ENCODE measurements at places on chromosomes 11 and 22.

DNA sequence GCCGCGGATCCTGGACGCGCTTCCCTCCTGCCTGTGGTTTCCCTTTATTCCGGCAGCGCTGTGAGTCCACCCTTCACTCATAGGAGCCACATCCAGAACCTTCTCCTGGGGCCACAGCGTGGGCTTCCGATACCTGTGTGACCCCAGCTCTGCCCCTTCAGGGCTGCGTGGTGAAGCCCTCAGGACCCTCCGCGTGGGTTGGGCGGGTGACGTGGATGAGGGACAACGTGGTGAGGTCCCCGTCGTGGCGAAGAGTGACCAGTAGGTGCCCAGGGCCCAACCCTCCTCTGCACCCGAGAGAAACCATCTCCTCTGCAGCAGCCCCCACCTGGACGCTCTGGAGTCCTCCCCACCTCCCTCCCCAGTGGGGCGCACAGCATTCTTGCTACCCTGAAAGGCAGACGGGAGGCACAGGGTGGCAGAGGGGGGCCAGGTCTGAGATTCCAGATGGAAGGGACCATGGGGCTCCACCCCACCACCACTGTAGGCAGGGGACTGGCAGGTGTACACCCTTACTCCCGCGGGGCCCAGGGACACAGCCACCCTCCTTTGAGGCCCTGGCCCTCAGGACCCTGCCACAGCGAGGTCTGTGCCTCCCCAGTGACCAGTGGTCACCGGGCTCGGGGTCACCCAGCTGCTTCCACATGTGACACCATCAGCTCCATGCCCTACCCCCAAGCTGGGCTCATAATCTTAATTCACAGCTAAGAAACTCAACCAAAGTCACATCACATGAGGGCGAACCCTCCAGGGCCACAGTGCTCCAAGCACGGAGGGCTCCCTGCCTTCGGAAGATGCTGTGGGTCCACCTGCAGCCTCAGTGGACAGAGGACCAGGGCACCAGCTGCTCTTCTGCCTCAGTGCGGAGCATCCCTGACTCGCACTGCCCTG is 3.4 kb upstream of the ZBED4 start:
- no peak for DNase-seq

DNA sequence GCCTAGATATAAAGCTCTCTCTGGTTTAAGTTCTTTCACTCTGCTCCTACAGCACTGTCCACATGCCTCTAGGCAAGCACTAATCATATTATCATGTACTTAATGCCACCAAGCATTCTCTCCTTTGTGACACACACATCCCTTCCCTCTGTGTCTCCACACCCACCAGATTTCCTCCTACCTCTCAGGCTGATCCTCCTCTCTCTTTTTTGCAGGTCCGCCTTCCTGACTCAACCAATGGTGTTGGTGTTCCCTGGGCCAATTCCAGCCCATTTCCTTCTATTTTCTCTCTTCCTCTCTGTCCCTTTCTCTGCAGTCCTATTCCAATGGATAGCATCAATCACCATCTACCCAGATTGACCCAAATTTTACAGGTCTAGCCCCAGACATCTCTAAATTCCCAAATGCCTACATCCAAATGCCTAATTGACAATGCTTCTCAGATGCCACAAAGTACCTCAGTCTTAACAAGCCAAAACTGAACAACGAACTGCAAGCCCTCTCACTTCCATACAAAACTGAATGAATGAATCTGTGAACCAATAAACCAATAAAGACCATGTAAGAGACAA is 504 bp upstream of the ZNF215 start:
- no peak for DNase-seq

- no peak for DNase-seq
Measured at GRCh38 chr22:17951315-17951714, 73.0 kb downstream of the MICAL3 start.

GRCh38 chr11:133982876-133983275 is 26.1 kb upstream of the IGSF9B start:
- DNase-seq, result no peak

DNA sequence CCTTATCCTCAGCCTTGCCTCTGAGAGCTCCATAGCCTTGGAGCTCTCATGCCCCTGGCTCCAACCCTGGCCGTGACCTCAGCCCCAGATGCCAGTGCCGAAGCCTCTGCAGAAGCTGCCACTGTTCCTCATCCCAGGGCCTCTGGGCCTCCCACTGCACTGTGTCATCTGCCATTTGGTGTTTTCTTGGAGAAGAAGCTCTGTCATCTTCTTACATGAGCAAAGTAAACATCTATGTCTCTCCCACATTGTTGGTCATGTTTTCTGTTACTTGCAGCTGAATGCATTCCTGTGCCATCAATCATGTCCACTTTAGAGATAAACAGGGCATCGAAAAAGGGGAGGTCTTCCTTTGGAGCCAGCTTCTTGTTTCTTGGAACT is 45.0 kb upstream of the FTH1 start:
- no peak for DNase-seq

GRCh38 chr11:58965246-58965985 is 26.1 kb downstream of the GLYATL1 start:
- no peak for DNase-seq

DNA sequence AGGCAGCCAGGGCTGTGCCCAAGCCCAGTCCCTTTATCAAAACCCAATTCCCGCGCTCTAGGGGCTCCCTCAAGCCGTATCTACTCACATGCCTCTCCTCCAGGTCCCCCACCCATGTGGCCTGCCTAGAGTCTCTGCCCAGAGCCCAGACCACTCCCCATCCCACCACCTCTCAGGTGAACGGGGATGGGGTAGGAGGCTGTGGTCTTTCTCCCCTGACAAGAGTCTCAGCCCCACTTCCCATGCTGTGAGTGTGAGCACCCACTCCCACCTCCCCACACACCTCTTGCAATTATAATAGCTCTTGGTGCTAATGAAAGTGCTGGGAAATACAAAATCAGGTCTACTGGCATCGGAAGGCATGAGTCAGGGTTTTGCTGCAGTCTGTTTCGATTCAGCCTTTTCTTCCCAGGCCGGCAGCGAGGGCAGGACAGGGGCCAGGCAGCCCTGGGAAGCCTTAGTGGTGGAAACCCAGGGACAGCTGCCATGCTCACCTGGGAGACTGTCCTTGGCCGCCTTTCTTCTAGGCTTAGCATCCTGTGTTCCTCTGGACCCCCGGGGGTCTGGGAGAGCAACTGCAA is 16.7 kb upstream of the TMPRSS4 start:
- no peak for DNase-seq

DNA sequence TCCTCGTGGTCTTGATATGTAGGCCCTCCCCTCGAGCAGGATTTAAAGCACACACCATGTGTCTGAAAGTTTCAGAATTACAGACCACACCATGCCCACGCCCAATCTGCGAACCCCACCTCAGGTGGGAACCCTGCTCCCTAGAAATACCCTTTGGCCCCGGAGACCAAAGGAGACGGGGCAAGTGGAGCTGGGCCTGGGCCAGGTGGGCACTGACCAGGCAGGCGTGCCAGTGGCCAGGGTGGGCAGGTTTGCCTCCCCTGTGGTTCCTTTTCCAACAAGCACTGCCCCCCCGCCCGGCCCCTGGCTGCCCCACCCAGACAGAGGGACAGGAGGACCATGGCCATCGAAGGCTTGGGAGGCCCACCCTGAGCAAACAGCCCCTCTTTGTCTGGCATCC is 400.4 kb downstream of the TBC1D22A start:
- DNase-seq, result no peak

DNA sequence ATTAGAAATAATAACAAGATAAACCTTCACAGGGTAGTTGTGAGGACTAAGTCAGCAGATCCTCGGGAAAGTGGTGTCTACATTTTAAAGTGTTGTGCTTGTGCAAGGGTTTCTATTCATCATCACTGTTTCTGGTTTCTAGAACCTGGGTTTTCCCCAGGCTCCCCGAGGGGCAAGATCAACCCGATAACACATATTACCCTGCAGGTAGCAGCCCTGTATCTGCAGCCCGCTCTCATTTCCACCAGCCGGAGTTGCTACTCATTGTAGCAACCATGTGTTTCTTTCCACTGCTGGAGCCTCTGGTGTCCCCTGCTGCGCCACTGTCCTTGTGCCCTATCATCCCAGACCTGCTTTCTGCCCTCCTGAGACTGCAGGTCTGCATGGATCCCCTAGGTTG is 67.0 kb downstream of the MIAT start:
- DNase-seq, result no peak

DNA sequence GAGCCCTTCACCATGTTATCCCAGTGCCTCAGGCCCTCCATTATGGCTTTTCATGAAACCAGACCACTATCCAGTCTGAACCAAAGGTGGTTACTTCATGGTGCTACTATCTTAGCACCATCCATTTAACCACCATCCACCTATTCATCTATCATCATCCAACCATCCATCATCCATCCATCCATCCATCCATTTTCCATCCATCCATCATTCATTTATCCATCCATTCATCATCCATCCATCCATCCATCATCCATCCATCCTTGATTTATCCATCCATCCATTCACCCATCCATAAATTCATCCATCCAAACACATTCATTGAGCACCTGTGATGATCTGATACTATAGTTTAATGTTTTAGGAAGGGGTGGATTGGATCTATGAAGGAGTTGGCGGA is 93.5 kb downstream of the CCDC81 start:
- DNase-seq, result no peak

DNA sequence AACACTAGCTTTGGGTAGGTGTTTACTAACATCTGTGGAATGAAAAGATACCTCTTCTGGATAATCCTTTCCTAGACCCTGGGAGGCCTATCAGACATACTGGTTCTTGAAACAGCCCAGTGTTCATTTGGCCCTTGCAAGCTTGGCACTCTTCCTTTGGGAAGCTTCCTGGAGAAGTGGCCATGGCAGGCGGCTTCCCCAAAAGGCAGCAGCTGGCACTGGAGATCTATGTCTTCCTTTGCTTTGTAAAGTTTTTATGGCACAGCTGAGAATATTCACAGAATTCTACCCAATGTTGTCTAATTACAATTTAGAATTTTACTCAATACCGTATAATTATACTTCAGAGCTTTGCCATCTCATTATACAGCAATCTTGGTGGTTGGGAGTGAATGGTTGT is 199.2 kb upstream of the C11orf87 start:
- DNase-seq, result no peak

DNA sequence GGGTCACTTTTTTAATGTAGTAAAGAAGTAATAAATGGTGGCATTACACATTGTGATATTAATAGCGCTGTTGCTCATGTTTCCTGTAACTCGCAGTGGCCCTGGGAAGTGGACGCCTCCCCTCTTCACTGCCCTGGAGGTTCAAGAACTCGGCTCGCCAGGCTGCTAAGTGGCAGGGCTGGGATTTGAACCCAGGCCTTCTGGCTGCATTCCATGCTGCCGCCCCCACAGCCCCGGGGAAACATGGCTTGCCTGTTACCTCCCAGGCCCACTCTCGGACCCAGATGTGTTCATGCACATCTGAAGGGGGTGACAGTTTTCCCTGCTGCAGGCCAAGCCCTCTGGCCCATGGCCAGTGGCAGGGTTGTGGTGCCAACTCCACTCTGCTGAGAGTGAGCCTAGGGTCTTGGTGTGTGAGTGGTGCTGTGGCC is 25.0 kb upstream of the MGAT3 start:
- DNase-seq, result no peak

DNA sequence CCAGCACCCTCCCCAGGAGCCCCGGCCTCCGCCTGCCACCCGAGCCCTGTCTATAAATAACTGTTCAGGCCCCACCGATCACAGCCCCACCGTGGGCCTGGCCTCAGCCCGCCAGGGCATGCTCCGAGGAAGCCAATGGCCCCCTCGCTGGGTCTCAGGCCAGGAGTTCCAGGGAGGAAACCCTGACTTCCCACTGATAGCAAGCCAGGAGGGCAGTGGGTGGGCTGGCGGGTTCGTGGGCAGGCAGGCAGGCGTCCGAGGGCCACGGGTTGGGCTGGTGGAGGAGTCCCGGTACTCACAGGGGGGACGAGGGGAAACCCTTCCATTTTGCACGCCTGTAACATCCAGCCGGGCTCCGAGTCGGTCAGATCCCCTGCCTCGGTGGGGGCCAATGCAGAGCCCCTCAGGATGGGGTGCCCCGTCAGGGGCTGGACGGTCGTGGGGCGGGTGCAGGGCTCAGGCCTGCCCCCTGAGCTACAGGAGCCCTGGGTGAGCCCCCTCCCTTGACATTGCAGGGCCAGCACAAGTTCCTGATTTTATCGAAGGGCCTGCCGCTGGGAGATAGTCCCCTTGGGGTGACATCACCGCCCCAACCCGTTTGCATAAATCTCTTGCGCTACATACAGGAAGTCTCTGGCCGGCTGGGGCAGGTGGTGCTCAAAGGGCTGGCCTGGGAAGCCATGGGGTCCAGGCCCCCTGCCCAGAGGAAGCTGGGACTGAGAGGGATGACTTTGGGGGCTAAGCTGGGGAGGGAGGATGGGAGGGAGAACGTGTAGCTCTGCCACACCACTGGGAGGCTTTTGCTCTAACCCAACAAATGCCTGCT is at the start of gene SPI1:
TSS of gene SPI1 (minus strand) at position 538 of the 826 bp plus-strand sequence. CDS start at position 344, 194 bp downstream.
- no peak for DNase-seq

DNA sequence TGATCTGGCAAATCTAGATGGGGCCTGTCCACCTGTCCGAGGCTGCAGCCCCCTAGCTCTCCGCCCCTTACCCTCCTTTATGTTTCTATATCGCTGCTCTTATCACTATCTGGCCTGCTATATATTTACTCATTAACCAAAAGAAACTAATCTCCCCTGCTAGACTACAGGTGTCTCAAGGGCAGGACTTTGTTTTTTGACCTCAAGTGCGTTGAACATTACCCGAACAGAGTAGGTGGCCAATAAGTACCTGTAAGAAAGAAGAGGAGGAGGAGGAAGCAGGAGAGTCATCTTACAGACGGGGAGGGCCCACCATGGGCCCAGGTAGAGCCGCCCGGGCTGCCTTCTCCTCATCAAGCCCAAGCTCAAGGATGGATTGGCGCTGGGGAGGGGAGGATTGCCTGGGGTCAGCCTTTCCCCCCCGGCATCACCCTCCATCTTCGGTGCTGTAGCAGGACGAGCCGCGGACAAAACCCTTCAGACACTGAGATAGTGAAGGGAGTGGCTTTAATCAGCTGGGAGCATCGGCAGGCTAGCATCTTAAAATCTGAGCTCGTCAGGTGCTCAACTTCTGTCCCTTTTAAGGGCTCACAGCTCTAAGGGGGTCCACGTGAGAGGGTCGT is 1.2 kb upstream of the P2RY6 start:
- DNase-seq, result no peak

DNA sequence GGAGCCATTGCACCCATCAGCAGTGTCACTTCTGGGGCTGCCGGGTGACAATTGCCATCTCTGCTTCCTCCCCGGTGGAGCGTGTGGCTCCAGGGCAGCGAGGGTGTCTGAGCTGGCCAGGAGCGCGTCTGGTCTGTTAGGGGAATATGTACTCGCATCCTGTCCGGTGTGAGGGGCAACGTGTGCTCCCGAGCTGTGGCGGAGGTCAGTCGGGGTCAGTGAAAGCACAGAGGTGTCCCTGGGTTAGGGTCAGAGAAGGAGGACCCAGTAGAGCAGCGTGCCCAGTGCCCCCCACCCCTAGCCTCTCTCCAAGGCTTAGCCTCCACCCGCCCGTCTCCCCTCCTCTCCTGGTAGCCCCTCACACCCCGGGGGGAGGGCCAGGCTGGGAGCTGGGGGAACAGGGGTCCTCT is 1.5 kb downstream of the CLCF1 start:
- DNase-seq, result no peak

GRCh38 chr11:76752321-76753143 is 30.6 kb upstream of the TSKU start:
- no peak for DNase-seq

- DNase-seq, result no peak
Measured at GRCh38 chr11:108239076-108239475, 16.2 kb downstream of the ATM start.
